ENCODE measurements at places on chromosomes 6 and 20.
A peak's percentile ranks its signal among the peaks of the same experiment; 100 is the strongest.

DNA sequence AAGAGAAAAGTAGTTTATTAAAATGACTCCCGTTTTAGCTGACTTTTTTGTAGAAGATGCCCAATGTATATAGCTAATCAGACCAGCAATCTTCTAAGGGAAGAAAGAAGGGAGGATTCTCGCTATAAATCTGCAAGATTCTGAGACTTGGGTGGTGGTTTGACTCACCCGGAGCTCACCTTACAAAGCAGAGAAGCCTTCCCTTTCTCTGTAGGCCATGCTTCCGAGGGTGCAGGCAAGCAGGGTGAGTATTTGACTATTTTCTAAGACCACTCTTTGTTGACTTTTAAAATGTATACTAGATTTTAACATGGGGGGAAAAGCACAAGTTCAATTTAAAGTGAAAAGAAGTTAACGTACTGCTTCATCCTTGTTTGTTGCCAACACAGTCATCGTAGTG is 2.7 kb downstream of the OLIG3 start:
- no peak for DNase-seq

DNA sequence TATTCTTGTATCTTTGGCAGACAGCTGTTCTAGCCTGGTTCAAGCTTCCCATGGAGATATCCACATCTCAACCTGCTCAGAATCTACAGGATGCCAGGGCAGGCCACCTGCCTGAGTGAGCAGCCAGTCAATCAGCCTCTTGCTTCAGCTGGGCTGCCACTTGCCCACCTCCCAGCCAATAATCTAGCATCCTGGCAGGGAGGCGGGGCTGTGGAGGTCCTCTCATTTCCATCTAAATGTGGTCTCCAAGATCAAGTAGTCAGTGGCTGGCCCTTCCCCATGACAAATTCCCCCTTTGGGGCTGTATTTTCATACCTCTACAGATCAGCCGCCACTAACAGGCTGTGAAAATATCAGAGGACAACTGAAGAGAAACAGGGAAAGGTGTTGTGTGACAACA is 33.0 kb upstream of the SPDEF start:
- DNase-seq: no peak

GRCh38 chr20:9510911-9511310 is 3.5 kb upstream of the LAMP5 start:
- DNase-seq: no peak

GRCh38 chr6:112305795-112306564 is 41.1 kb upstream of the RFPL4B start:
- no peak for DNase-seq

- no peak for DNase-seq
Observed at GRCh38 chr6:150267686-150268561, 100.9 kb upstream of the IYD start.

DNA sequence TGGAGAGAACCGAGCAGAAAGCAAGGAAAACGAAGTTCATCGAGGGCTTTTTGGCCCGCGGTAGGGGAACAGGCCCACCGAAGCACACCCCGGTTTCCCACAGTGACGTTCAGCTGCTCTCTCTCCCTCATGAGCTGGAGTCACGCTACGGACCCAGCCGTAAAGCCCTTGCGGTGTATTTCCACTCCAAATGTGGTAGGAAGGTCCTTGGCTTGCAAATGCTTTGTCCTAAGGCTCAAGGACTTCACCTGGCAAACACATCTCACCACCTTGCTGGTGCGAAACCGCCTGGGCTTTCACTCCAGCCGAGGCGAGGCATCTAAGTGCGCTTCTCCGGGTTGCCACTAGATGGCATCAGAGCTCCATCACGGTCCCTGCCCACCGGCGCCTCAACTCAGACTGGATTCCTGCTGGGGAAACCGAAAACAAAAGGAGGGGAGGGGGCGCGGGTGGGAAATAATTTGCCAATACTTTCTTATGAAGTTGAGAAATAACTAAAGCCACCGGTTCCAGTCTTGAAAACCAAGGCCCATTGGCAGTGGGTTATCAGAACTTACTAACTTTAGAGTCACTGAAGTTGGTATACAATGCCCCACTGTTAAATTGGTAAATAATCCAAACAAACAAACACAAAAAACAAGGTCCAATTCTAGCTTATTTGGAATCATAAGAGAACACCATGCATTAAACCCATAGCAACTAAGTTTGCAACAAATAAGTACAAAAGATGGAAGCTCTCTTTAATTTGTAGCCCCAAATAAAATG is 13.4 kb upstream of the FOXC1 start:
- DNase-seq: peak; percentile 27

- DNase-seq: no peak
Observed at GRCh38 chr6:134984821-134985220, 34.9 kb upstream of the ALDH8A1 start.

GRCh38 chr6:169965657-169966311 is 214.4 kb downstream of the ERMARD start:
- DNase-seq: no peak

DNA sequence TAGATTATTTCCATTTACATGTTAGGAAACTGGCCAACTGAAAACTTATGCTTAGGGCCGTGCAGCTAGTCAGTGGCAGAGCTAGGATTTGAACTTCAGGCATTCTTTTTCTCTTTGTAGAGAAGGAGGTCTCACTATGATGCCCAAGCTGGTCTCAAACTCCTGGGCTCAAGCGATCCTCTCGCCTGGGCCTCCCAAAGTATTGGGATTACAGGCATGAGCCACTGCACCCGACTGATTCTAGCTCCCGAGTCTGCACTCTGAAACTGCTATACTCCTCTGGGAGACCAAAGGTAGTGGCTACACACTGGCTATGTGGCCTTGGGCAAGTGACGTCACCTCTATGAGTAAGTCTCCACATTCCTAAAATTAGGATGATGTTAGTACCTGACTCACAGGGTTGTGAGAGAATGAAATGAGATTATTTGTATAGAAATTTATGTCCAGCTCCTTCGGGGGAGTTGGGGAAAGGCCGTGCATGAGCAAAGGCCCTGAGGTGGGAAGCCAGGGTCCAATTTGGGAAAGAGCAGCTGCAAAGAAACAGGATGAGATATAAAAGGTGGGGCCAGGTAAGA is 6.4 kb downstream of the PLTP start:
- peak; percentile 91 for DNase-seq

- DNase-seq: no peak
Observed at GRCh38 chr20:37271421-37271768, 9.8 kb upstream of the GHRH start.

DNA sequence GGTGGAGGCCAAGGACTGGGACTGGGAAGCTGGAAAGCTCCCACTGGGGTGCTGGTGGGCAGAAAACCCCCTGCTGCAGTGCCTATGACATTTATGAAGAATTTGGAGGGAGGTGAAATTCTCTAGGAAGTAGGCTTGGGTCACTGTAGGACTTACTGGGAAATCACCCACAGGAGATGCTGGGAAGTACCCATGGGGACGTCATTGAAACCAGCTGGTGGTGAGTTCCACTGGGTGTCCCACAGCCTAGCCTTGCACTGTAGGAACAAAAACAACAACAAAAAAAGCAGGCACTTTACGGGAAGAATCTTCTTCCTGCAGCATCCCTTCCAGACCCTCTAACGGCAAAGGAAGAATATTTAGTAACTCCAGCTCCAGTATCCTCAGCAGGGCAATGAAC is 26.2 kb downstream of the VIP start:
- DNase-seq: no peak

DNA sequence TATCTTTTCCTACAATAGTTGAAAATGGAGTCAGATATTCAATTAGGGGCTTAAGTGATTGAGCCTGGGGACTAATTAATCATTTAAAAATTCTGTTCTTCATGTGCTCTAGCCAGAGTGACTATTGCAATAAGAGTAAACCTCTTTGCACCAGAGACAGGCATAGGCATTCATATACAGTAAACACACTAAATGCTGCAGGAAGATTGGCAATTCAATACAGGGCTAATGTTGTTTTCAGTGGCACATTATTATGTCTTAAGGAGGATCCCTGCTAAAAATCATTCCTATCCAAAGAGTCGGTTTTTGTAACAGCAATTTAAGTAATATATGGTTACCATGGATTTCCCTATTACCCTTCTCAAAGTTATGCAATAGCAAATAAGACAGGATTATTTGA is 1.2 kb downstream of the PDE7B start:
- no peak for DNase-seq

DNA sequence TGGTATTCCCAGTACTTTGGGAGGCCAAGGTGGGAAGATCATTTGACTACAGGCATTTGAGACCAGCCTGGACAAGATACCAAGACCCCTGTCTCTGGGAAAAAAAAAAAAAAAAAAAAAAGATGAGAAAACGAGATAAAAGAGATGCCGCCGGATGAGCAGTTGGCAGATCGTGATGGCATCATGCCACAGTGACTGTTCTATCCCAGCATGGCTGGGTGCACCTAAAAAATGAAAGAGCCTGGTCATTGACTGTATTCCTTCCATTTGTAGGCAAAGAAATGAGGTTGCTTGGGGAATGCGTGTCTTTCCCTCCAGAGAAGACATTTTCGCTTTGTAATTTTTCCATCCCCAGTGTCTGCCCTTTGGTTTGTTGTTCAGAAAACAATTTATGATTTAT is 12.9 kb downstream of the AKAP12 start:
- DNase-seq: no peak

GRCh38 chr6:139722530-139722929 is 348.1 kb upstream of the CITED2 start:
- no peak for DNase-seq

DNA sequence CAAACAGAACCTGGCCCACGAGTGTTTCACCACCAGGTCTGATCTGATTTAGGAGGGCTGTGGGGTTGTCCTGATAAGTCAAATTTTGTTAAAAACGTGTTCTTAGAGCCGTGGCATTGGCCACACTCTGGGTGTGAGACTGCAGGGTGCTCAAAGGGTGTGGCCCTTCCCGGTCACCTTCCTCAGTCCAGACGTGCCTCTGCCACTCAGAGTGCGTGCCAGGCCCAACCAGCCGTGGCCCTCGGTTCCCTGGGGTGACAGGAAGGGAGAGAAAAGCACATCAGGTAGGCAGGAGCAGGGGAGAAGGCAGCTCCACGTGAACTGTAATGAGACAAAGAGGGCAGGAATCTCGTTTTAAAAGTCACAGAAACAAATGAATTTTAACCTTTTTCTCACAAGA is 115.4 kb downstream of the FAM120B start:
- DNase-seq: no peak

DNA sequence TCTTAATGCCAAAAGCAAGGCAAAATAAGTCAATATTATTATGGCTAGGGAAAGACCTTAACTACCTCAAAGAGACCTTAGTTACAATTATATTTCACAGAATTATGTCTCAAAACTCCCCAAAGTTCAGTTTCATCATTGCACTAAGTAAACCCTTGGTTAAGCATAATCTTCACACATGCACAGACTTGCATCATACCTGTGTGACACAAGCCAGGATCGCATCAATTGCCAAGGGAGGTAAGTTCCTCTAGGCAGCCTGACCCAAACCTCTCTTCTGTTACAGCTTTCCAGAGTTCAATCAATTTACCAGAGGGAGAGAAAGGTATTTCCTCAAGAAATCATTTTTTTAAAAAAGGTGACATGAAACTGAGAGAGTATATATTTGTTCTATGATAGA is 31.9 kb upstream of the PRSS35 start:
- no peak for DNase-seq

DNA sequence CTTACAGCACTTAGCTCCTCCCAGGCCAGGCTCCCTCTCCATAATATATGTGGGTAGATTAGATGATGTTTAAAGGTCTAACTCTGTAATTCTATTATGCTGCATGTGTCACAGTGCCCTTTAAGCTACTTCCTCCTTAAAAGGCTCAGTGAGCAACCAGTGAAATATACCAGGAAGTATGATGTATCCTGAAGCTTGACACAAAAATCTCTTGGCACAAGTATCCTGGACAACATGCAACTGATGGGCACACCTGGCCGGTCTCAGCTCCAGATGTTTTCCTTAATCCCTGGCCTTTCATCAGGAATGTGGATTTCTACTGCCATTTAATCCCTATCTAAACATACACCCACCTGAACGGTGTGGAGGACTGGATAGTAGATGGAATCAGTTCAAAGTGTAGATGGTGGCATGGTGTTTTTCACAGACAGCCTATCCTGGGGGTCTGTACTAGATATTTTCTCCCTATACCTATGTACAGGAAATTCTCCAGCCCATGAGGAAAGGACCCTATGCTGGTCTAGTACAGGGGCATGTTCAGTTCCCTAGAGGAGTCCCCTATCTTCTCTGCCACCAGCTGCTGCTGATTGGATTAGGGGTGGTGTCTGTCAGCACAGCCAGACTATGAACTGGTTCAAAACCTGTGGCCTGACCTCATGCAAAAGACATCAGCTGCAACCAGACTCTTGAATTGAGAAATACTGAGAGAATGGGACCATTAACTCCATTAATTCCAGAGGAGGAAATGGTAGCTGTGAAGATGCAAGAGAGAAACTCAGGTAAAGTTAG is 59.4 kb upstream of the CITED2 start:
- no peak for DNase-seq

DNA sequence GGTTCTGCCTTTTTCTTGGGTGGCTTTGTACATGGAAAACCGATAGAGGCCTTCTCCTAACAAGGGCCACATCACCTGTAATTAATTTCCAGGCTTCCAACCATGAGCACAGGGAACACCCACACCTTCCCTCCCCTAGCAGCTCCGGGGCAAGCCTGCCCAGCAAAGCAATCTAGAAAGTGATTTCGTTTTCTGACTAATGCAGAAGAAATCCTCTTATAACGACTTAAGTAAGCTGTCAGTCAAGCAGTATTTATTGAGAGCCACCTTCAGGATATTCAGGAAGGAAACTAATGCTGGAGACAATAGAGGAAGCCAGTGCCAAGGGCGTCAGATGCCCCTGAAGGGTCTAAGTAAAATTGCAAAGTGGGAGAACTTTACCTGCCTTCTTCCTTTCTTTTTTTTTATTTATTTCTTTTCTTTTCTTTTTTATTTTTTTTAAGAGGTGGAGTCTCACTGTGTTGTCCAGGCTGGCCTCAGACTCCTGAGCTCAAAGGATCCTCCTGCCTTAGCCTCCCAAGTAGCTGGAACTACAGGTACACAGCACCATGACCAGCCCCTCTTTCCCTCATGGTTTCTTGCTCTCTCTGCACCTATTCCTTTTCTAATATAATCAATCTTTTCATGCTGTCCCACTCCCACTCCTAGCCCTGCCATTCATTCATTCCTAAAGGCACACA is 67.5 kb upstream of the MBOAT1 start:
- DNase-seq: no peak

DNA sequence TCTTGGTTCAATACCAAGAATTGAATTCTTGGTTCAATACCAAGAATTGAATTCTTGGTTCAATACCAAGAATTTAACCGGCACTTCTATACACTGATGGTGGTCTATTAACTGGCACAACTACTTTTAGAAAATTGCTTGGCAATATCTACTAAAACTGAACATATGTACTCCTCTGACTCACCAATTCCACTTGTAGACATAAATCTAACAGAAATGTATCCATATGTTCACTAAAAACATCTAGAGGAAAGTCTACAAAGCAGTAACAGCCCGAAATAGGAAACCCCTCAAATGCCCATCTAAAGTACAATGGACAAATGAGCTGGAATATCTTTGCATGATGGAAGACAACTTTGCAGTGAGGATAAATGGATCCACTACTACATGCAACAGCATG is 71.9 kb downstream of the KIF16B start:
- DNase-seq: no peak

GRCh38 chr6:56374841-56375369 is 127.5 kb upstream of the COL21A1 start:
- DNase-seq: peak; percentile 88
